ENCODE measurements at places on chromosomes 4 and X. TPM values are rescaled to one million over a fixed set of nuclear protein-coding genes. Genes with fewer than 3 reads are reported as not detected.

MAP3K15 gene
- polyA plus RNA-seq = 1.5 TPM

DNA sequence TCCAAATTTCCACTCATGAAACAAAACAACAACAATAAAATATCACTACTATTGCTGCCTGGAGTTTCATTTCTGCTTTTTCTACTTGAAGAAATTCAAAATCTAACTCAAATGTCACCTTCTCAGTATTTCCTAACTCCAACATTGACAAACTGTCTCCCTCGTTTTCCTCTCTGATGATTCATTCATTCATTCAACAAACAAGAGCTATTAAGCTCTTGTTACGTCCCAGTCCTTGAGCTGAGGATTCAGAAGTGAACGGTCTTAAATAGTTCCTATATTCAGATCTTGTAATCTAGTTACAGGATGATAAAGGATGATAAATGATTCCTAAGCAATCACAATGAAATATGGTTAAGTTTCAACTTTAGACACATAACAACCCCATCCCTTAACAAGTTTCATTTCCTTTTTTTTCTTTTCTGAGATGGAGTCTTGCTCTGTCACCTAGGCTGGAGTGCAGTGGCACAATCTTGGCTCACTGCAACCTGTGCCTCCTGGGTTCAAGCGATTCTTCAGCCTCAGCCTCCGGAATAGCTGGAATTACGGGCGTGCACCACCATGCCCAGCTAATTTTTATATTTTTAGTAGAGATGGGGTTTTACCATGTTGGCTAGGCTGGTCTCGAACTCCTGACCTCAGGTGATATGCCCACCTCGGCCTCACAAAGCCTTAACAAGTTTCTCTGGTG is 1.7 kb downstream of the SLC9B2 start:
- no peak overlapping the region for H3K27ac ChIP-seq
- no peaks in the 10 kb centered on the region for H3K27me3 ChIP-seq
- H3K4me3 ChIP-seq = peak overlapping the region; percentile 56
- no peak for DNase-seq
- no peaks in the 10 kb centered on the region for H3K36me3 ChIP-seq

GRCh38 chrX:119647089-119647488 is 40.9 kb upstream of the NKRF start:
- no peak for DNase-seq
- H3K27ac ChIP-seq = no peak overlapping the region
- no peaks in the 10 kb centered on the region for H3K36me3 ChIP-seq
- H3K4me1 ChIP-seq = no peaks in the 10 kb centered on the region

GRCh38 chr4:185792384-185793115 is 19.4 kb downstream of the SORBS2 start:
- H3K4me1 ChIP-seq = peaks cover 5% of the 10 kb centered on the region
- no peaks in the 10 kb centered on the region for H3K36me3 ChIP-seq
- no peaks in the 10 kb centered on the region for H3K27me3 ChIP-seq
- no peak for DNase-seq

PAGE2 gene
- not detected for polyA plus RNA-seq

DNA sequence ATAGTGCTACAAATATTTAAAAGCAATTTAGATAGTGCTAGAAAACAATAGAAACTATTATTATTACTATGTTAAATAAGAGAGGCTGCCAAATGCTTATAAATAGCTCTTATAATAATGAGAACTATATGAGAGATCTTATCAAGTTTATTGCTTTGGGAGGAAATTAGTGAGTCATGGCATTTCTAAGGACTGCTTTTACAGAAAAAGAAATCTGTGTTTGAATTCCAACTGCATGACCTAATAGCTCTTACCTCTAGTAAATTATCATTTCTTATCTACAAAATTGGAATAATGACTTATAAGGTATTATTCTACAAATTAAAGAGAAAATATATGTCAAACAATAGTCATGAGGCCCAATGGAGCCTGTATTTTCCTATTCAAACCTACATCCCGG is 177.2 kb downstream of the GABRG1 start:
- H3K36me3 ChIP-seq = no peaks in the 10 kb centered on the region
- H3K4me1 ChIP-seq = no peaks in the 10 kb centered on the region
- H3K4me3 ChIP-seq = no peak overlapping the region
- H3K27ac ChIP-seq = no peak overlapping the region
- H3K27me3 ChIP-seq = no peaks in the 10 kb centered on the region
- DNase-seq = no peak

TSPAN7 gene
- polyA plus RNA-seq = 84.2 TPM

PNMA3 gene
- 0.39 TPM for polyA plus RNA-seq

DNA sequence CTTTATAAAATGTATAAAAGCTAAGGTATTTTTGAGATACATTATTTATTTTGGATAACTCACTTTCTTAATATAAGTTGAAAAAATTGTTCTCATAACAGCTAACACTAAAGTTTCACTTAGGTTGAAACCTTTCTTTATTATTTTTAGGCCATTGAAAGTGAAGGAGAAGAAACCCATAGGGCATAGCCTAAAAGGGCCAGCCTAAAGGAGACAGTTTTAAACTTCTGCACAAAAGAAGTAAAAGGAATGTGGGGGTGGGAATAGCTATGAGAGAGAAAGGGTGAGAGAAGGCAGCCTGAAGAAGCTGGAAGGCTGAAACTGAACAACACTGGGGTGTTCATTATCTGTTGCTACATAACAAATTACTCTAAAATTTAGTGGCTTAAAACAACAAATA is 57.6 kb upstream of the RAPGEF2 start:
- no peak for DNase-seq
- no peaks in the 10 kb centered on the region for H3K36me3 ChIP-seq
- no peaks in the 10 kb centered on the region for H3K27me3 ChIP-seq
- H3K27ac ChIP-seq = no peak overlapping the region
- H3K4me3 ChIP-seq = no peak overlapping the region

FIP1L1 gene
- polyA plus RNA-seq = 50.1 TPM

DNA sequence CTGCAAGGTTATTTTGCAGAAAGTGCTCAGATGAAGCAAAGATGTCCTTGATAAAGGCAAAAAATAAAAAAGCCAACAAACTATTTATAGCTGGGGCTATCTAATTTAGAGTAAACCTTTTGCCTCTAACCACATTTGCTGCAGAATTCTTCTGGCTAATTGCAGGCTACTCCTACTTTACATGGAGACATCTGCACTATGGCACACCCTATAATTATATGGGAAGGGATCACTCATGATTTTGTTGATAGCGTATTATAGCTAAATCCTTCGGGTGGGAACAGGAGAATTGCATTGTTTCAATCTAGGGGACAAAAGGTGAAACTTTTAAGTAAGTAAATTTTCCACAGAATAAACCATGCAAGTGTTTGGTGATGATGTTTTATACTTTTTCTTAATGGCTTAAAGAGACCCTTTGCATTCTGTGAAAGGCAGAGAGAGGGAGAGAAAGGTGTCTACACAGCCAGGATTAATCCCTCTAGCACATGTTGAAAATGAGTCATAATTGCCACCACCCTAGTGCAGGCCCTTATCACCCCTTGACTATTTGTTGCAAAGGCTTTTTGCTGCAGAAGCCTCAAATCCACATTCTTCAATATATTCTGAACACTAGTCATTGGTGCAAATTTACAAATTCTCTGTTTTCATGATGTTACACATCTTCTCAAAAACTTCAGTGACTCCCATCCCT is 221.3 kb upstream of the BMP3 start:
- H3K36me3 ChIP-seq = no peaks in the 10 kb centered on the region
- H3K4me1 ChIP-seq = no peaks in the 10 kb centered on the region
- H3K27ac ChIP-seq = no peak overlapping the region

DNA sequence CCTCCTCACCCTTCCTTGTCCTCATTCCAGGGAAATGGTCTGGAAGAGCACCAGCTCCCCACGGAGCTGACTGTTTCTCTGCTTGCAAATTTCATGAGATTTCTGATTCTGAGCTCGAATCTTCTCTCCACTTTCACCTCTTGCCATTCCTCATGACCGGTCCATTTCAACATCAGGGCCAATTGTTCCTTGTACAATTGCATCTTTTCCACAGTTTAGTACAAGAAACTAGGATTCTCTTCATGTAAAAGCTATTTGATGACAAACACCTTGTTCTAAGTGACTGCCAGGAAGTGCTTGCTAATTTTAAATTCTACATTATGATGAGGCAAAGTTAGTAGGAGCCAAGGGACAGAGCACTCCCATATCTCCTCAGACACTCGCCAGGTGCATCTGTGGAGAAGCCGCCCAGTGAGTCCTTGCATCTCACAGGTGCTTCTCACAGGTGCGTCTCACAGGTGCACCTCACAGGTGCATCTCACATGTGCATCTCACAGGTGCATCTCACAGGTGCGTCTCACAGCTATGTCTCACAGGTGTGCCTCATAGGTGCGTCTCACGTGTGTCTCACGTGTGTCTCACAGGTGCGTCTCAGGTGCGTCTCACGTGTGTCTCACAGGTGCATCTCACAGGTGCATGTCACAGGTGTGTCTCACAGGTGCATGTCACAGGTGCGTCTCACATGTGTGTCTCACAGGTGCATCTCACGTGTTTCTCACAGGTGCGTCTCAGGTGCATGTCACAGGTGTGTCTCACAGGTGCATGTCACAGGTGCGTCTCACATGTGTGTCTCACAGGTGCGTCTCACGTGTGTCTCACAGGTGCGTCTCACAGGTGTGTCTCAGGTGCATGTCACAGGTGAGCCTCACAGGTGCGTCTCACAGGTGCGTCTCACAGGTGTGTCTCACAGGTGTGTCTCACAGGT is 3.0 kb upstream of the PDE6B start:
- H3K4me1 ChIP-seq = no peaks in the 10 kb centered on the region
- DNase-seq = peak; percentile 13
- no peak overlapping the region for H3K4me3 ChIP-seq
- H3K27me3 ChIP-seq = no peaks in the 10 kb centered on the region
- no peaks in the 10 kb centered on the region for H3K36me3 ChIP-seq

GRCh38 chrX:136473663-136474062 is 14.1 kb upstream of the BRS3 start:
- H3K4me3 ChIP-seq = no peak overlapping the region
- no peak for DNase-seq
- no peak overlapping the region for H3K27ac ChIP-seq

DNA sequence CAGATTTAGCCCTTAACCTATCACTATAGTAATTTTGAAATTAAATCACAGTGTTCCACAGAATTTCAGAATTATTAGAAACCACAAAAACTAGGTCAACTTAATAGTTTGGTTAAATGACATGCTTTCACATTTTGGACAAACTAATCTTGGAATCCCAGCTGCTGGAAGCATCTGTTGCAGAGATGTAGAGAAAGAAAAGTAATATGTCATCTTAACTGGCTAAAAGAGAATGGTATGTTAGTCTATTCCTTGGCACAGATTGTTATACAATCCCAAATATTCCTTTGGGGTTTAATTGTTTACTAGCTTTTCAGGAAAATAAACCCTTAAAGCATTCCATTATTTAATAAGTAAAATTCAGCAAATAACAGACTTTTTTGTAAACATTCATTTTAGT is 519.9 kb downstream of the IL15 start:
- H3K36me3 ChIP-seq = no peaks in the 10 kb centered on the region
- DNase-seq = no peak
- H3K27me3 ChIP-seq = no peaks in the 10 kb centered on the region

DNA sequence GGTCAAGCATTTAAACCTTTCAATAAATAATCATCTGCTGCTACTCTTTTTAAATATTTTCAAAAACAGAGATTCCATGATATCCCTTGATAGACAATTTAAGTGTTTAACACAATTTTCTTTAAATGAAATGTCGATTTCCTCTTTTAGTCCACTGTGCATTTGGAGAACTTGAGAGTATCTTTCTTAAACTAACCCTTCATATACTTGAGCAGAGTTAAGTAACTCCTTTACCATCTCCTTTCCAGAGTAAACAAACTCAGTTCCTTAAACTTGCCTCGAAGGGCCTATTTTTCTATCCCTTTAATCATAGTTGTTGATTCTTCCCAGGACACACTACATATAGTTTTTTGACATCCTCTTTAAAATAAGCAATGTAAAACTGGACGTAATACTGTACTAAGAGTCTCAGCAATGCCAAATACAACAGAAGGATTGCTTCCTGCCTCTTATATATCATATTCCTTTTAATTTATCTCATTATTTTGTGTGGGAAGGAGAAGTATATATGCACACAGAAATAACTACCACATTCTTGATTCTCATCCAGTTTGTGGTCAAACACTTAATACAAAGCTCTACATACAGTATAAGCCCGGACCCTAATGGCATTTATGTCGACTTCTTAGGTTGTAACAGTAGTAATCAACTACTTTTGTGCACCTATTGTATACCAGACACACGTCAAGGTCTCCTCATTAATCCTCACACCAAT is 22.8 kb downstream of the RAB28 start:
- H3K36me3 ChIP-seq = no peaks in the 10 kb centered on the region
- H3K27me3 ChIP-seq = no peaks in the 10 kb centered on the region
- DNase-seq = no peak
- H3K27ac ChIP-seq = no peak overlapping the region
- H3K4me1 ChIP-seq = no peaks in the 10 kb centered on the region

BRS3 gene
- 1.8 TPM for polyA plus RNA-seq

- no peaks in the 10 kb centered on the region for H3K4me1 ChIP-seq
- no peaks in the 10 kb centered on the region for H3K36me3 ChIP-seq
- no peak overlapping the region for H3K27ac ChIP-seq
Observed at GRCh38 chrX:1224954-1225353, 12.5 kb upstream of the CRLF2 start.

DNA sequence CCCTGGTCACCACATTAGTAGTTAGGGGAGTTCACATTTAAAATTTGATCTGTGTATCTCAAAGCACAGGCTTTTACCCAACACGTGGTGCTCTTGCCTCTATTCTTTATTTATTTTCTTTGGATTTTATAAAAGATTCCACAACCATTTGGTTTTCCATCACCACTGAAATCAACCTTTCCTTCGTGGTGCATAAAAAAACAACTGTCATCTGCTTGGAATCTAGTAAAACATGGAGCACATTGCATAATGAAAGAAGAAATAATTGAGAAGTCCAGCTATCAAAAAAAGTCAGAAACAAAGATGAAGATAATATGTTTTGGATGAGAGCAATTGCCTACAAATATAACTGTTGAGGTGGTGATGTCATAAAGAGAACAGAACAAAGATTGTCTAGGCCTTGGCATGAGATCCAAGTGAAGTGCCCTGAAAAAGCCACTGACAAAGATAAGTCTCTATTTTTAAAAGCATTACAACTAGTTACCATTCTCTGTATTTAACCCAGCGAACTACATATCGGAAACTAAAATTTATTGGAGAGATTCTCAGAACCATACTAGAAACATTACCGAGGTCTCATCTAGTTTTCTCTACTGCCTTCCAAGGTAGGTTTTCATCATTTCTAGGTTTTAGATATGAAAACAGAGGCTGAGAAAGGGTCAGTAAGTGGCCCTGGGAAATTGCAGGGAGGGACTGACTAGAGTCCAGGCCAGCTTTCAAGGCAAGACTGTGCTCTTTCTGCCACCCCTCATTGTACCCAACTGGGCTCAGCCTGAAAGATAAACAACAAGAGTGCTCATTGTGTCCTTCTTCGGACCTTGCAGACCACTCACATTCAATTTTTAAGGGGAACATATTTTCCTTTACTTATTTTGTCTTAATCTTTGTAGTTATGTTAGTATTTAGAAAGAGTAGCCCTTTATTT is 127.3 kb downstream of the MAD2L1 start:
- no peaks in the 10 kb centered on the region for H3K4me1 ChIP-seq
- H3K27ac ChIP-seq = no peak overlapping the region
- DNase-seq = no peak
- H3K27me3 ChIP-seq = no peaks in the 10 kb centered on the region
- H3K36me3 ChIP-seq = no peaks in the 10 kb centered on the region
- H3K4me3 ChIP-seq = no peak overlapping the region

- DNase-seq = peak; percentile 13
- no peak overlapping the region for H3K4me3 ChIP-seq
- H3K4me1 ChIP-seq = no peaks in the 10 kb centered on the region
- no peaks in the 10 kb centered on the region for H3K36me3 ChIP-seq
- no peak overlapping the region for H3K27ac ChIP-seq
Observed at GRCh38 chr4:17324386-17324830, 187.5 kb downstream of the QDPR start.

GRCh38 chr4:7209699-7210098 is 17.4 kb downstream of the SORCS2 start:
- DNase-seq = no peak
- no peak overlapping the region for H3K4me3 ChIP-seq
- H3K4me1 ChIP-seq = peaks cover 14% of the 10 kb centered on the region
- no peak overlapping the region for H3K27ac ChIP-seq
